ENCODE measurements at places on chromosomes 5 and 9.
A peak's percentile ranks its signal among the peaks of the same experiment; 100 is the strongest.

GRCh38 chr9:133647148-133647547 lies 11.0 kb downstream of the DBH start:
- peak; percentile 69 for DNase-seq

GRCh38 chr9:123954518-123955280 lies 24.8 kb upstream of the DENND1A start:
- DNase-seq: no peak

- DNase-seq: no peak
Measured at GRCh38 chr9:83639266-83639665, 16.3 kb downstream of the IDNK start.

DNA sequence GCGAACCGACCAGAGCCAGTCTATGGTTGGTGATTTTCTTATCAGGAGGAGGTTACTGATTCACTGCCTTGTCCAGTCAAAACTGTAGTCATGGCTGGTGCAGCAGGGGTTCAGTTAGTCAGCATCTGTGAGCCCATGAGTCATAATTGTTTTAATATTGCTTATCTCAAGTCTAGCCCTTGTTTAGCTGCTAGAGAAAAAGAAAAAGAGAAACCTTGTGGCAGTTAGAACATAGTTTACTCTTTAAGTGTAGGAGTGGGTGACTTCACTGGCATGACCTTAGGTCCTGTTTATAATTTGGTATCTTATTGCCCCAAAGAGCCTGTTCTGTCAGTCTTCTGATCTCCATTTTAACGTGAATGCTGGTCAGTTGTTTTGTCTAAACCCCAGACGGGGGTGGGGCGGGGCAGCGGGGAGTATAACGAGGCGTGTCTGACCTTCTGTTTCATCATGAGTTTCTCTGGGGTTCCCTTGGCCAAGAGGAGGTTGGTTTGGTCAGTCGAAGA lies 76.9 kb upstream of the NFIL3 start:
- DNase-seq: no peak

DNA sequence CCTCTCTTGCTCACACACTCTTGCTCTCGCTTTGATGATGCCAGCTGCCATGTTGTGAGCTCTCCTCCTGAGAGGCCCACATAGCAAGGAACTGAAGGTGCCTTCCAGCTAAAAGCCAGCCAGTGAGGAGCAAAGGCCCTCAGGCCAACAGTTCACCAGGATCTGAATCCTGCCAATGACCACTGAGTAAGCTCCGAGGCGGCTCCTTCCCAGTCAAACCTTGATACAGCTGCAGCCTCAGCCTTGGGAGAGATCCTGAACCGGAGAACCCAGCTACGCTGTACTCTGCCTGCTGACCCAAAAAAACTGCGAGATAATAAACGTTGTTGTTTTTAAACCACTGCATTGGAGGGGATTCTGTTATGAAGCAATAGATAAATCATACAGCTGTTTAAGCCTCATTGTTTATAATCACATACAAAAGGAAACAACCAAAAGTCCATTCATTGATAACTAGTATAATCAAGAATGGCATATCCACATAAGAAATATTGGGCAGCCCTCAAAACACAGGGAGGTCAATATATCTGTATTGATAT lies 49.0 kb upstream of the IFNK start:
- DNase-seq: no peak

DNA sequence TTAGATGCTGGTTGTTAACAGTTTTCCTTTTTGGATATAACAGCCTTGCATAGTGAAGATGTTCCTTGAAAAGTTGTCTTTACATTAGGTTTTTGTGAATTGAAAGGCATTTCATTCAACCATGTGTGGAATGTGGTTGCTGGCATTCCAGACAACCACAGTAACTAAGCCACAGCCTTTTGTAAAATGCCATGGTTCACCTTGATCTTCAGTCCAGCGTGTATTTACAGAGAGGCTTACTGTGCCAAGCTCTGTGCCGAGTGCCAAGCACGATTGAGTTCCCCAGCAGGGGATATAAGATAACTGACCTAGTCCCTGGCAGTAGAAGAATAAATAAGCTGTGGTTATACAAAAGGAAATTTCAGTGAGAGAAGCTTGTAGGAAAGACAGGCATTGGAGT lies 4.9 kb downstream of the EXOSC2 start:
- no peak for DNase-seq
